ENCODE measurements at places on chromosomes 7 and 10.

DNA sequence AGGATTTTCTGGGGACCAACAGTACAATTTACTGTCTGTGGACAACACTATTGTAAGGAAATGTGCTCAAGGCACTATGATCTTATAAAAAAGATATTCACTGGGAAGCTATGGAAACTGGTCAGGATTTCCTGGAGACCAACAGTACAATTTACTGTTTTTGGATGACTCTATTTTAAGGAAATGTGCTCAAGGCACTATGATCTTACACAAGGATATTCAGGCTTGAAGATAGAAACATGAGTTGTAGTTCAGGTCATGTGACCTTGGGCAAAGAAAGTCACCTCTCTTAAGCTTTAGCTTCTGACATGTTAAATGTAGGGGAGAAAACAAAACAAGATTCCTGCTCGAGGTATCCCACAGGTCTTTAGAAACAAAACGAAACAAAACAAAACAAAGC is 1.7 kb upstream of the ITPRID1 start:
- no peak for DNase-seq

DNA sequence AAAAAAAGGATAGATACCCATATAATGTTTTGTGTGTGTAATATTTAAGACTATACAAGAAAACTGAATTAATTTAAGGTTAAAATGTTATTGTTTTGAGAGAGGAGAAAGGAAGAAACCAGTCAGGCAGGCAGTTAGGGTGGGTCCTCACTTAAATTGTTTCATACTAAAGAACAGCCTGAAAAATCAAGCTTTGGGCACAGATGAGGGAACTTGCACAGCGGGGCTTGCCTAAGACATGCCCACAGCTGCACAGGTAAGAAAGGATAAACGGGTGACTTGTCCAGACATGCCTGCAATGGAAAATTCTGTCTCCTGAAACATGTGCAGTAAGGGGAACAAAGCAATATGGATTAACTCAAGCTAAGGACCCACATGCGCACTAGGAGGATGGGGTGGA is 158.4 kb downstream of the BBS9 start:
- no peak for DNase-seq

GRCh38 chr7:106485031-106485551 is 175.9 kb downstream of the CCDC71L start:
- no peak for DNase-seq

GRCh38 chr7:36301914-36302771 is 87.5 kb upstream of the ANLN start:
- DNase-seq: no peak

GRCh38 chr10:46296641-46297141 is 9.9 kb downstream of the ANTXRL start:
- DNase-seq: no peak

- peak; percentile 53 for DNase-seq
Observed at GRCh38 chr10:71494980-71495381, 98.3 kb downstream of the CDH23 start.

DNA sequence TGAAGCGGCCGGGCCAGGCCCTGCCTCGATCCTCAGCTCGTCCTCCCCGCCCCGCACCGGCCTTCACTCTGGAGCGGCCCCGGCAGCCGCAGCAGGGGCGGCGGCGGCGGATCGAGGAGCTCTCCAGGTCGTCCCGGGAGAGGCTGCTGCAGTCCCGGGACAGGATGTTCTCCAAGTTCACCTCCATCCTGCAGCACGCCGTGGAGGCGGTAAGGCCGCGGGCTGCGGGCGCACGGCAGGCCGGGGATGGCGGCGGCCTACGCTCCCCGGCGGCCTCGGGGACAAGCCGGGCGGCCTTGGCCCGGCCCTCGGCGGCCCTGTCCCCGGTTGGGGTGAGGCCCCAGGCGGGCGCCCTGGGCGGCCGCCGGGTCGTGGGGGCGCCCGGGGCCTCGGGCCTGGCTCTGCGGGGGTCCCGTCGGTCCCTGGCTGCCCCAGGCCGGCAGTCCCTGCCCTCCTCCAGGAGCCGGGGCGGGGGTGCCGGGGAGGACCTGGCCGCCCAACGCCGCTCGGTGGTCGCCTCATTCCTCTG is 399 bp downstream of the FHIP2A start:
- peak; percentile 76 for DNase-seq

- peak; percentile 76 for DNase-seq
Observed at GRCh38 chr10:132396494-132397035, 435 bp upstream of the PWWP2B start.

- DNase-seq: no peak
Observed at GRCh38 chr10:12723220-12723619, 278.3 kb downstream of the CCDC3 start.

DNA sequence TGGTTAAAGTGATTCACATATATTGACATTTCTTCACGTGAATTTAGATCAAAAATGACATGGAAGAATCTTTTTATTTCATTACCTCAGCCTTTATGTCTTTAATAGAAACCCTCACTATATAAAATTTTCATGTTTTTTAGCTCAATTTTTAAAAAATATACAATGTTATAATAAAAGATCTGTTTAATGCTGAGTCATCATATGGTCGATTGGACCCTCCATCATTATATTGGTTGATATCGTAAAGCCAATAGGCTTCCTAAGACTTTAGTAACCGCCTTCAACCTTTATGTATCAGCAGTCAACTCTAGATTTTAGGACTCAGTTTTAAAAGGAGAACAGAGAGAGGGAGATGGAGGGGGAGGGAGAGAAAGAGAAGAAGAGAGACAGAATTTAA is 162.3 kb upstream of the FERD3L start:
- no peak for DNase-seq

GRCh38 chr10:110613341-110613995 is 30.7 kb upstream of the RBM20 start:
- DNase-seq: peak; percentile 23

DNA sequence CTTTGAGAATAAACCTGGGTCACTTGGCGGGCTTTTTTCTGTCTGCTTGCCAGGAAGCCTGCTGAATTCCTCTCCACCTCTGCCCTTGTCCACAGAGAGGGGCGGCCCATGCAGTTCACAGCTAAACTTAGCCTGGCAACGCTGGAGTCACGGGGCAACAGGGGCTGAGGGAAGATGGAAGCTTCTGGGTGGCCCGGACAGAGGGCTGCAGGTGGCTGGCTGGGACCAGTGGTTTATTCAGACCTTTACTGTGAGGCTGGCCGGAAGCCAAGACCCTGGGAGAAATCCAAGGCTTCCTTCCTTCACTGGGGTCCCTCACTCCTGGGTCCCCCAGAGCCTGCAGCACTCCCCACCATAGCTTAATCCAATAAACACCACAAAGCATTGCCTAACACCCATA is 17.0 kb downstream of the ITPRIP start:
- DNase-seq: no peak

DNA sequence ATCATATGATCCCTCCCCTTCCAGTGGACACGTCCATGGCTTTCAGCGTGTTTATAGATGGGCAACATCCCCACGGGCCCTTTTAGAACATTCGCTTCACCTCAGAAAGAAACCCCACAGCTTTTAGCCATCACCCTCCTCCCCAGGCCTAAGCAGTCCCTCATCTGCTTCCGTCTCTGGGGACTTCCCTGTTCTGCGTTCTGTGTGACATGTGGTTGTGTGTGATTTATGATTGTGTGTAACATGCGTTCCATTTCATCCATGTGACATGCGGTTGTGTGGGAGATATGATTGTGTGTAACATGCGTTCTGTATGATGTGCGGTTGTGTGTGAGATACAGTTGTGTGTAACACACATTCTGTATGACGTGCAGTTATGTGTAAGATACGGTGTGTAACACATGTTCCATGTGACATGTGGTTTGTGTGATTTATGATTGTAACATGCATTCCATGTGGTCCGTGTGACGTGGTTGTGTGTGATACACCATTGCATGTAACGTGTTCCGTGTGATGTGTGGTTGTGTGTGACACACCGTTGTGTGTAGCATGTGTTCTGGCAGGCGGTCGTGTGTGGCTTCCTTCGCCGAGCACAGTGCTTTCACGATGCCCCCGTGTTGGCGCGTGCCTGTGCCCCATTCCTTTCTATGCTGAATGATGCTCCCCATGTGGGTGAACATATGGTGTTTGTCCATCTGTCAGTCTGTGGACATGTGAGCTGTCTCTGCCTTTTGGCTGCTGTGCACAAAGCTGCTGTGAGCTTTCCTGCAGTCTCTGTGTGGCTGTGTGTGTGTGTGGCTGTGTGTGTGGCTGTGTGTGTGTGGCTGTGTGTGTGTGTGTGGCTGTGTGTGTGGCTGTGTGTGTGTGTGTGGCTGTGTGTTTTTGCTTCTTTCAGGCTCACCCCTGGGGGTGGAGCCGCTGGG is 26.2 kb downstream of the PWWP2B start:
- peak; percentile 81 for DNase-seq

DNA sequence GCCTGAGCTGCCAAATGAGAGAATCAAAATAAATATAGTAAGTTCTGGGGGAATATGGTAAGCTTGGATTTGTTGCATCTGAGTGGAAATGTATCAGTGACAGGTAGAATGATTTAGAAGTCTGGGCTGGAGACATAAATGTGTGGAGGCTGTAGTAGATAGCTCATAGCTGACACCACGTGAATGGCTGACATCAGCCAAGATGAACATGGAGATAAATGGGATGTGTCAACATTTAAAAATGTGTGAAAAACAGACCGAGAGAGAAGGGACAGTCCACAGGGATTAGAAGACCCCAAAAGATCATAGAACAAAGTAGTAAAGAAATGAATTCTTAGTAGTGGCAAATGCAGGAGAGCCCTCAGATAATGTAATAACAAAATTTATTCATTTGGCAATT is 40.9 kb downstream of the NAMPT start:
- no peak for DNase-seq

- DNase-seq: no peak
Observed at GRCh38 chr10:119410361-119411116, 132.0 kb downstream of the RGS10 start.

DNA sequence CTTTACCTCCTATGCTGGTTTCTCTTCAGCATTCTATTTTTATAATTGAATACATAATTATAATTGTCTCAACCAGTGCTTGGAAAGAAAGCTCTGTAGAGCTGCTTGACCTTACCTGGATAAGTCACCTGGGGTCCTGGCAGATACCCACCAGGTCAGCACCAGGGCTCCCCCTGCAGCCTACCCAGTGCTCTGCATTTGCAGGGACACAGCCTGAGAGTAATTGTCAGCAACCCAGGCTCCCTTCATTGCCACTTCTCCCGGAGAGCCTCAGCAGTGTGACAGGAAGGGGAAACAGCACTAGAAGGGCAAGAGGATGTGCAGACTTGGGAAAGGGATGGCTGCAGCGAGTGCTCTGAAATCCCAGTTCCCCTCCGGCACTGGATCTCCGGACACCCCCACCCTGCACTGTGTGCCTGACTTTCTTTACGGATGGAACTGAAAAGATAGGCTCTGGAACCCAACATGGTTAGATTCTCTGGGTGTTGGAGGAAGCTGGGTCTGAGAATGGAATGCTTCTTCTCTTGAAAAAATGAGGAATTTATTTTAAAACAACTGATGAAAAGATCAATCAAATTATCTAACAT is 11.4 kb upstream of the PAX4 start:
- DNase-seq: peak; percentile 40

- DNase-seq: peak; percentile 14
Observed at GRCh38 chr10:102718220-102718619, 3.8 kb downstream of the SFXN2 start.

- DNase-seq: no peak
Observed at GRCh38 chr10:121043124-121043849, 192.1 kb downstream of the WDR11 start.

GRCh38 chr10:987870-988666 is at the start of gene GTPBP4:
TSS of gene GTPBP4 (plus strand) at chr10:988434. CDS start at chr10:988480, 46 bp downstream.
- DNase-seq: peak; percentile 99

- DNase-seq: no peak
Observed at GRCh38 chr7:29499932-29500331, 63.7 kb upstream of the PRR15 start.

GRCh38 chr10:1881636-1882035 is 144.3 kb upstream of the ADARB2 start:
- DNase-seq: no peak

DNA sequence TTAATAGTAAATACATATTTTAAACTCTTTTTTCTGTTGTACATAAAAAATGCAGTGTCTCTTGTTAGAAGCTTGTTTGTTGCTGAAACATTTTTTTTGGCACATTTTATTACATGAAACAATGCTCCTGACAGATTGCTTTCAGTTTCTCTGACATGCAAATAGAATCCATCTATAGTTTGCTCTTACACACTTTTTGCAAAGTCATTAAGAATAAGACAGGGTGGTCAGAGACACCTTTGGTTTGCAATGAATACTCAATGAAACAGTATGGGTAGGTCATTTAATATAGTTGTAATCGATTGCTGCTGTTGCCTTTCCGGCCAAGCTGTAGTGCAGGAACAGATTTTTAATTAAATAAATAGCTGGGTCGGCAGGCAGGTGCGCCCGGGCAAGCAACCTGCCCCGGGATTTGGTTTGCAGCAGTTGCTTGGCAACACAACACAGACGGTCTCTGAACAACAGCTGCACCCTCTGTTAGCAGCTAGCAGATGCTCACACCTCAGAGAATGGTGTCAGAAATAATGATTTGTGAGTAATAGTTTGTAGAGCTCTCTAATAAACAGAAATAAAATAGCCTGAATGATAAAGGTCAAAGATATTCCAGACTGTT is 115.7 kb upstream of the CACNA2D1 start:
- DNase-seq: no peak

DNA sequence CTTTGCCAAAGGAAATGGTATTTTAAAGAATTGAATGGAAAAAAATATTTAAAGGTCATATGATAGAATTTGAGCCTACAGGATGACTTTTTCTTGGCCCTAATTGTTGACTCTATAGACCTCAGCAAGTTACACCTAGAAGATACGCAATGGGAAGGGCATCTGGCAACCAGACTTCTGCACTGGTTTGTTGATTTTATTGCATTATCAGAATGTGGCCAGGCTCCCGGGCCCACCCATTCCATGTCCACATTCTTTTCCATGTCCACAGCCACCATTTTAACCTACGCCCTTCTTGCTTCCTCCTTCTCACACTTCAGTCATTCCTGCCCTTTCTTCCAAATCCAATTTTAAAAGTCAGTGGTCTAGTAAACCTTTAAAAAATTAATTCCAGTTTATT is 738.4 kb downstream of the SUGCT start:
- DNase-seq: no peak

DNA sequence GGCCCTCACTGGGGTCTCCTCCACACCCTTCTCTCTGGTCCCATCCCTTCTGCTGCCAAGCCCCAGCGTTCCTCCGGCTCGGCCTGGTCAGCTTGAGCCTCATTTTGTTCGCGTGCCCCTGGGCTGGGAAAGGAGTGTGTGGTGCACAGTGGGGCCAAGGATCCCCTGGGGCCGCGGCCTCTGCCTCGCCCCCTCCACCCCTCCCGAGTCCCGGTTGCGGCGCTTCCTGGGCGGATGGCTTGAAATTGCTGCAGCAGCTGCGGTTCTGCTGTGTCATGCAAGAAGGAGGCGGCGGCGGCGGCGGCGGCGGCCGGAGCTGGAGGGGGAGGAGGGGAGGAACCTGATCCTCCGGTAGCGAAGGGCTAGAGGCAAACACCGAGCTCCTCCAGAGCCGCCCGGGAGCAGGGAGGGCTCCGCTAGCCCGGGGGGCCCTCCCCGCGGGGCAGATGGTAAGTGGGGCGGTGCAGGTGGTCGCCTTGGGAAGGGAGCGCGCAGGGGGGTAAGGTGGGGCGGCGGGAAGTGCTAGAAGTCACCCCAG is 217.8 kb upstream of the MKLN1 start:
- peak; percentile 93 for DNase-seq

GRCh38 chr10:6781133-6781770 is 201.2 kb upstream of the PRKCQ start:
- no peak for DNase-seq

Measured in suppressor macrophage (primary cell).